ENCODE measurements at places on chromosomes 2 and 18.
A peak's percentile ranks its signal among the peaks of the same experiment; 100 is the strongest.

DNA sequence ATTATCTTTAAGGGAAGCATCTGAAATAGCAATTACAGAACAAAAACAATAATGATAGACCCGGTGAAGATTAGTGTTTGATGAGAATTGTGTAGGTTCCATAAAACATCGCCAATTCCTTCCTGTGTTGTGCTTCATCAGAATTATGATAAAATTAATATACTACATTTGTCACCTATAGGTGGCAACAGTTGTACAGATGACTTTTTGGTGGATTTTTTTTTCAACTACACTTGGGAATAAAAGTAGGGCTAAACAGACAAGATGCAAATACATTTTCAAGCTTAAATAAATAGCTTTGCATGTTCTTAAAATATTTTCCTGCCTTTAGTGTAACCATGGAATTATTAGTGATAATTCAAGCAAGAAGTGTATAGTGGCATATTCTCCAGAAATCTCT is 7.0 kb upstream of the LYPD1 start:
- no peak for DNase-seq

GRCh38 chr2:73300926-73301325 is 7.6 kb upstream of the EGR4 start:
- DNase-seq: no peak

DNA sequence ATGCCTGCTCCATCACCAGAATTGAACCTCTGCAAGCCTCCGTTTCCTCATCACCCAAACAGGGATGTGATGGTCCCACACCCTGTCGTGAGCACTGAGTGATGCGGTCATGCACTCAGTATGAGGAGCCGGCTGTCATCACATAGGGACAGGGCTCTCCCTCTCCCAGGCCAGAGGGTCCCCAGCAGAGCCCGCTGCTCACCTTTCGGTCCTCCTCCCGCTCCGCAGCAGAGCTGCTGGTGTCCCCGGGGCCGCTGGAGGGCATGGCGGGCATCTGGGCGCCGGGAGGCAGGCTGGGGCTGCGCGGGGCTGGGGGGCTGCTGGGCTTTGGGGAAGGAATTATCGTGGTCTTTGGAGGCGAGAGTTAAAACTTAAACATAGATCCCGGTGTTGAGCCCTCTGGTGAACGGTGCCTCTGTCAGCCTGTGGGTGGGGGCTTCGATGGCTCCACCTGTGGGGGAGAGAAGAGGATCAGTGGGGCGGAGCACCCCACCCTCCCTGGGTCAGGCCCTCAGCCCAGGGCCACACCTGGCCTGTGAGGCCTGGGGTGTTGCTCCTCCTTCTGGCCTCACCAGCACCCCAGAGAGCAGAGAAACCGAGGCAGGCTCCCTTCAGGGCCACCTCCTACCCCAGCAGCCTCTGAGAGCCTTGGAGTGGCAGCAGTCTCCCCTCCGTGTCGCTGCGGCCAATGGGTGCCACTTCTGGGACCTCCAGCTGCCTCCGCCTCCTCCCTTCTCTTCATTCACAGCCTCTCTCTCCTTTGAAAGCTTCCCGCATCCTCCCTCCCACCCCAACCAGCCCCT is 27.8 kb downstream of the DNMT3A start:
- DNase-seq: no peak

DNA sequence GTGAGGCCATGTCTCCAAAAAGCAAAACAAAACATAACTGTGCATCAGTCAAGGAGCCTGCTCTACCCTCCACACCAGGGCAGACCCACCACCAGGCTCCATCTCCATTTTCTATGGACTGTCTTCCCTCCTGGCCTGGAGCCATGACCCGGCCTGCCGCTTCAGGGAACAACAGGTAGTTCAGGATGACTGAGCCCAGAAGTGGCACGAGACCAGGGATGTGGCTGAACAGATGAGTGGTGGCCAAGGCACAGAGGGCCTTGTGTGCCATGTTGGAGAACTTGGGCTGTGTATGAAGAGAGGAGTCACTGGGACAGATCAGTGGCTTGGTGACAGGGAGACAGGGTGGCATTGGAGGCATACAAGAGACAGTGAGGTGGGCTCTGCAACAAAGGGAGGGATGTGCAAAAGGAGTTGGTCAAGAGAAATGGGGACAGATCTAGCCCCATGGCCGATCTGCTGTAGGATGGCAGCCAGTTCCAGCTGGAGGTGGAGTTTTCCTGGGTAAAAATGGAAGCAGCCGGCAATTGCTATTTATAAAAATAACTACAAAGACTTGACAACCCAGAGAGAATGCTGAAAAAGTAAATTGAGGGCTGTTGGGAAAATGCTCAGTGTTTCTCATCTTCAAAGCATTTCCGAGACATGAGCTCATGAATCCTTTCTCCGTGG is 35.0 kb downstream of the TMEM177 start:
- no peak for DNase-seq

- DNase-seq: peak; percentile 13
Measured at GRCh38 chr2:48320742-48321141, 209.2 kb upstream of the STON1 start.

DNA sequence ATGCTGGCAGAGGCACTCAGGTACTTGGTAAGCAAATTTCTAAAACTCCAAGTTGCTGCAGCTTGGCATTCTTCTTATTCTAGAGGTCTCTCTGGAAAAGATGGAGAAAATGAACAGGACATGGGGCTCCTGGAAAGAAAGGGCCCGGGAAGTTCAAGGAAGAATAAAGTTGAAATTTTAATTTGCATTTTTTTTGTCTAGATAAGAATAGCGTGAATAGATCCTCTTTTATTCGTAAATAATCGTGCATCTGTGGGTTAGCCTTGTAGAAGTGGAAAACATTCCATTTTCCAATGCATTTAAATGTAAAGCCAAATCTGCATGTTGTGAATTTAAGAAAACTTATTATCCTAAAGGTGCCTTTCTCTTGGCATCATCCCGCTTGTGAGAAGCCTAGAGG is 61.0 kb downstream of the TNFRSF11A start:
- DNase-seq: no peak

GRCh38 chr2:216554286-216554685 is 55.6 kb downstream of the RPL37A start:
- DNase-seq: no peak

GRCh38 chr2:24409700-24410556 is 49.6 kb upstream of the ITSN2 start:
- peak; percentile 73 for DNase-seq

GRCh38 chr2:125405816-125406215 is 1250.1 kb upstream of the GYPC start:
- peak; percentile 93 for DNase-seq

GRCh38 chr2:214226061-214226460 is 184.8 kb upstream of the VWC2L start:
- DNase-seq: no peak

DNA sequence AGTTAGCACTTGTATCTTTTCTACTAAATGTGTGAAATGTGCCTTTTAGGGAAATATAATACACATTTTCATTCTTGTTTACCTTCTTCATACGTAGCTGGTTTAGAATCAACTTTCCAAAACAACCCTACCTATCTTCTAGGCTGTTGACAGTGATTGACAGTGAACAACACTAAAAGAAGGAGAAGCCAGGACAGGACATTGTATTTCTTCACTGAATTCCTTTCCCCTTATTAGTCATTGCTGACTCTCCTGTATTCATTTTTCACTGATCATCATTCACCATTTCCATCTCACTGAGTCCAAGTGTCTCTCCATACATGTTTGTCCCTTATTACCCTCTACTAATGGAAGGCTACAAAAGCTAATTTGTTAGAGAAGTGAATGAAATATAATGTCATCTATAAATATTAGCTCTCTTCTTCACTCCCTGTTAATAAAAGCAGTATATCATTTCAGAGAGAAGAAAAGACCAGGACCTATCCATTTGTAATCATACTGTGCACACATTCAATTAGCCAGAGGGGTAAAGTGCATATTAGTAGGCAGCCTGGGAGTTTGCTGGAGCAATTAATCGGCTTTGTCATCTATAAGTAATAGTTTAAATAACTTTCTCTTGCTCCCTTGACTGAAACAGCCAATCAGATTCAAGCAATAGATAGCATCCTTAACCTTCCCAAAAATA is 192.5 kb upstream of the FOSL2 start:
- DNase-seq: peak; percentile 63

DNA sequence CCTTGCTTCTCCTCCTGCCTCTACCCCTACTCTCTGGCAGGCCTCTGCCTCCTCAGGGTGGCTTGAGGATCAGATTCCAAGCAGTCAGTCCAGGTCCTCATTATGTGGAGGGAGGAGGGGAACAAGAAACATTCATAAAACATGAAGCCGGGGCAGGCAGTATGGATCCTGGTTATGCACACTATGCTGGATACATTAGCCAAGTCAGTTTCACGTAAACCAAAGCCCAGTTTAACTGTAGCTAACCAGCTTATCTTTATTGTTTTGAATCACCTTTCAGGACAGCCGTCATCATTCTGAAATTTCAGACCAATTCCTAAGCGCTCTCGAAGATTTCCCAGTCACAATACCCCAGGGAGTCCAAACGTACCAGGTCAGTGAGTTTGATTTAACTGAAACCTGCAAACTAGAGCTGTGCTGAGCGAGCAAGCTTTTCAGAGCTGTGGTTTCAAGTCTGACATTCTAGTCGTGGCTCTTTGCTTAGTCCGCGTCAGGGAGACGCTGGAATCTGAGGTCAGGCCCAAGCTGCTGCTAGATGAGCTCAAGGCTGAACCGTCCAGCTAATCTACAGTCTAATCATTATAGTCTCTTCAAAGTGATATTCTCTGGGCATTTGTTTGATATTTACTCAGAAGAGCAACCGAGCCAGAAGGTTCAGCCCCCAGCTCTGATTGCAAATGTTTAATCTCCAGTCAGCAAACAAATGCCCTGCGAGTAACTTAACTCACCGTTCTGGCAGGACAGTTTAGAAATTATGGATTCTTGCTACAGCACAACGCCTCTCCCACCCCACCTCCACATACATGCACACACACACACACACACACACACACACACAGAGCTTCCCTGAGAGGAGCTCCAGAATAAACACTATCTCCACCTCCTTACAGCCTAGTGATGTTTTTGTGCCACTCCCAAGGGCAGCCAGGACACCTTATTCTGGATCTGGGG is 63.8 kb upstream of the BZW1 start:
- no peak for DNase-seq

DNA sequence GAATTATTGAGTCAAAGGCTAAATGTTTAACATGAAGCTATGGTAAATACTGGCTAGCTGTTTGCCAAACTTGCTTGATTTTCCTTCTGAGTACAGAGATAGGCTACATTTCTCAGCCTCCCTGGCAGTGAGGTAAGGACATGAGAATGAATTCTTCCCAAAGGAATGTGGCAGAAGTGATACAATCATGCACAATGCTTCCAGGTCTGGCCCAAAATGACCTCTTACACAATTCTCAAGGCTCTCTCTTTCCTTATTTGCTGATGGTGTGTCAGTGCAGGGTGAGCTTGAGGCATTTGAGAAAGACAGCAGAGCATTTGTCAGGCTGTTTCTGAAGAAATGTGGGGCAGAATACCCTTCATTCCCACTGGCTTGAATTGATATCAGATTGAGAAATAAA is 95.6 kb upstream of the NABP1 start:
- peak; percentile 96 for DNase-seq

DNA sequence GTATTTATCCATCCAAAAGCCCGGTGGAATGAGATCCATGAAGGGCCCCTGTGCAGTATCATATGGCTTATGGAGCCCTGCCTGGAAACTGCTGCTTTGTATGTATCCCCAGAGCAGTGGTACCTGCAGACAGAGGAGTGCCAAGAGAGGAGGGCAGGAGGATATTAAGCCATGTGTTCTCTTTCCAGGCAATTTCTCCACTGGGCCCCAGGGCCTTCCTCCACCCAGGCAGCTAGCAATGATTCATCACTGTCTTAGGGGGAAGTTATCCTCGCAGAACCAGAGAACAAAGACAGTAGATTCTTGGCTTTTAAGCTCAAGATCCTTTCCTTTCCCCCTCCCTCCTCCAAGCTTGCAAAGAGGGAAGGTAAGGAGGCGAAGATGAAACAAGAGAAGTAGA is 98.1 kb downstream of the LRRC30 start:
- peak; percentile 57 for DNase-seq

- peak; percentile 16 for DNase-seq
Measured at GRCh38 chr2:135248611-135249010, 196.5 kb downstream of the RAB3GAP1 start.

GRCh38 chr2:104701411-104701911 is 152.5 kb upstream of the POU3F3 start:
- DNase-seq: no peak

DNA sequence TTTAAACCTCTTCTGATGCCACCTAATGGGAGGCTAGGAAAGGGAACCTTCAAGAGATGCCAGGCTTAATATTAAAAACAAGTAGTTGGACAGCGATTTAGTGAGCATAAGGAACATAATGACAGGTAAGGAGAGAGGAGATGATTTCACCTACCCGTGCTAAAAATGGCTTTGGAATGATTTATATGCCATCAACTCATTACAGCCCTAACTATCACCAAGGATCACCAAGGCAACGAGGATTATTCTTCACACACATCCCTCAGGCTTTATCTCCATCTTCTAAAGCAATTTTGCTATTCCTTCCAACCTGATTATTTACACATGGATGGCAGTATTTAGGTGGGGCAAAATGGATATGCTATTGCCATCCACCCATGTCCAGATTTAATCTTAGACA is 237.8 kb downstream of the DCC start:
- no peak for DNase-seq

DNA sequence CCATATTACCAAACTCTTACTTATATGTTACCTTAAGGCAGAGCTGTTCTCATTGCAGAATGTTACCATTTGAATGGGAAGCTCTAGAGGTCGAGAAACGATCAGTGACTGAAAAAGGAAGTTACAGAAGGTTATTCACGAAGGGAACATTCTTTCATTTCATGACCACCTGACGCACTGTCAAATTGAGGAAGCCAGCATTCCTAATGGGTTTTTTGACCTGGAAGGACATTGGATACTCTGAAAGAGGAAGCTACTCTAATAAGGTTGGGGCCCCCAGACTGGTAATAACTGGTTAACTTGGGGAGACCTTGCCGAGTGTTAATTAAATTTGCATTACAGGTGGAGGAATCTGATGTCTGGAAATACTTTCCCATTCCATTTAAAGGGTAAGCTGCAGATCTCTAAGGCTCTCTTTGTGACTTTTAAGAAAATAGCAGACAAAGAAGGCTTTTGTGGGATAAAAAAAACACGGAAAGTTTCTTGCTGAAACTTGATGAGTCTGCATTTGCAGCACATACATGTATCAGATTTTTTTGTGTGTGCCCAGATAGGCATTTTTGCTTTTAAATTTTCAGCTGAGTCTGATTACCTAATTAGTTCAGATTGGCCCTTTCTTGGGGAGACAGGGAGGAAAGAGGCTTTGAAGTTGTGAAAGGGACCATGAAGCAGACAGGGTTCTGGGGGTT is 137.1 kb downstream of the LTBP1 start:
- DNase-seq: no peak
